ENCODE measurements at places on chromosomes 12 and 14. TPM values are rescaled to one million over a fixed set of nuclear protein-coding genes. Genes with fewer than 3 reads are reported as not detected.

DNA sequence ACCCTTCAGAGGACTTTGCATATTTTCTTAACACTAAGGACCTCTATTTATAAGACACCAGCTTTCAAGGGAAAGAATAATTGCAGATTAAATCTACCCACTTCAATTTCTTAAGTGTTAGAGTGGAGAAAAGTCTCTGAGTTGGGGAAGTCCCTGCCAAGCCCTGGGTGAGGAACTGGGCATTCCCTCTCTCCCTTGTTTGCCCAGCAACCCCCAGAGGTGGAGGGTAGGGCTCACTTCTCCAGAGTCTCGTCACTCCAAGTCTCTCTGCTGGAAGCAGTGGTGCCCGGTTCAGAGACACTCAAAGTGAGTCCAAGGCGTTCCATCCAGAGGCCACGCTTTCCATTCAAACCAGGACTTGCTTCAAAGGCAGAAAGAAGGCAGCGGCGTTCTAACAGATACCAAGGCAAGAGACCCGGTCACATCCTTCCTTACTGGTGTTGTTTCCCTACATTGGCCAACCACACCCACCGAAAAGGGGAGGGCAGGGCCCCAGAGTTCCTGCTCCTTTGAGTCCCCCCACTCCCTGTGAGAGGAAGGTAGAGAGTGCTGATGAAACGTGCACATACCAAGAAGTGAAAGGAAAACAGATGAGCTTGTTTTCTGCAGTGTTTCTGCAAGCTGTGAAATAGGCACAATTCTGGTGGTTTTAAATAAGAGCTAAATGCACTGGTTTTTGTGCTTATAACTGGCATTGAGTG lies 6.1 kb upstream of the BDKRB2 start:
- no peak overlapping the region for H3K27ac ChIP-seq
- H3K4me3 ChIP-seq: no peak overlapping the region
- H3K27me3 ChIP-seq: peaks cover 23% of the 10 kb centered on the region
- H3K36me3 ChIP-seq: no peaks in the 10 kb centered on the region

Gene SCNN1A
- polyA plus RNA-seq: 28.9 TPM

Gene RAD9B
- 0.87 TPM for polyA plus RNA-seq

Gene TOMM20L
- not detected for polyA plus RNA-seq

DNA sequence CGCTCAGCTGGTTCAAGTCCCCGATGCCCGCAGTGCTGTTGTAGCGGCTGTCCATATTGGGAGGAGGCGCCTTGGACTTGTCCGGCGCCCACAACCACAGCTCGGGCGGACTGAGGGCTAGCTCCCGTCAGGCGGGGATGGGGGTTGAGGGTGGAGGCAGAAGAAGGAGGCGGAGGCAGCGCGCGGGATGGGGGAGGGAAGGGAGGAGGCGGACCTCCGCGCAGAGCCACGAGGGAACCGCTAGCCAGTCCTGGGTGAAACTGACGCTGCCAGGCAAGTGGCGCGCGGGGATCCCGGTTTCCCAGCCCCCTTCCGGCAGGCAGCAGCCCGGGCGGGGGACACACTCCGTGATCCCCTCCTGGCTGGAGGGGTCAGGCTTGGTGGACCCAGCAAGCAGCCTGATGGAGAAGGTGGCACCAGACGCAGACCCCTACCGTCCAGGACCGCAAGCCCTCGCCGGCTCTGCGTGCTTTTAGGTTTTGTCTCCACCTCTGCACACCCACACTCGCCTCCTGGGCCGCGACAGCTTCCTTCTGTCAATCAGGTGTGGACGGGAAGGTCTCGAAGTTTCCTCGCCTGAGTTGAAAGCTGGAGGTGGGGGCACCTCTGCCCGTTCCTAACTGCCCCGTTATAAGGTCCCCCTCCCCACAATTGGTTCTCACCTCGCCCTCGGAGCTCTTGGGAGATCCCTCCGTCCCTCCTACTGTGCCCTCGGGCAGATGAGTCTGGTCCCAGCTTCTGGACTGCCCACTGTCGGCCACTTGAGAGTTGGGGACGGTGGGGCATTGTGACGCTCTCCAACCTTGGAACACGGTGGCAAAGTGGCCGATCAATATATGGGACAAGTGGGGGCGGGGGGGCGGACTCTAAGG lies at the start of gene CPNE8:
CPNE8 (minus strand) TSS at position 112 of the 872 bp plus-strand sequence; CDS start at position 55, 57 bp downstream.
- DNase-seq: peak; percentile 25
- no peaks in the 10 kb centered on the region for H3K4me1 ChIP-seq
- H3K27me3 ChIP-seq: peaks cover 21% of the 10 kb centered on the region
- H3K4me3 ChIP-seq: peak within 1 kb of the TSS; percentile 62
- H3K27ac ChIP-seq: peak within 1 kb of the TSS; percentile 74

Gene CCDC184
- 0.21 TPM for polyA plus RNA-seq

Gene FAM234B
- polyA plus RNA-seq: 3.8 TPM

DNA sequence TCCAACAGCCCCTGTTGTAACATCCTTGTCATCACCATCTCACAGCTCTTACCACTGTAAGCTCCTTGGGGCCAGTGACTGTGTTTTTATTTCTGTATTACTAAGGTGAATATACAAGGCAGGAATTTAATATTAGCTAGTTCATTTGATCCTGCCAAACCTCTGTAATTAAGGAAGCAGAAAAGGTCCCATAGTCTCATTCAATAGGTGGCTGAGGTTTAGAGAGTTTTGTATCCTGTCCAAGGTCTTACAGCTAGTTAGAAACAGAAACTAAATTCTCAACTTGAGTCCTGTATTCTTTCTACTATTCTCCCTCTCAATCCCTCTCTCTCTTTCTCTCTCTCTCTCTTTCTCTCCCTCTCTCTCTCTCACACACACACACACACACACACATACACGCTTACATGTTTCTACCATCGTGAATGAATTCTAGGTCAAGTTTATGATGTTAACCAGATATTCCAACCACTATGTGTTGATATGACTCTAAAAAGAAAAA lies 543 bp upstream of the GLIPR1 start:
- H3K4me3 ChIP-seq: peak overlapping the region; percentile 51
- no peaks in the 10 kb centered on the region for H3K27me3 ChIP-seq
- no peak overlapping the region for H3K27ac ChIP-seq
- DNase-seq: no peak

Gene KRT79
- polyA plus RNA-seq: 25.8 TPM

GRCh38 chr12:49664591-49665239 lies 41.4 kb downstream of the PRPF40B start:
- H3K36me3 ChIP-seq: peaks cover 5% of the 10 kb centered on the region
- H3K27ac ChIP-seq: peak overlapping the region; percentile 32

Gene TAS2R8
- polyA plus RNA-seq: not detected

- no peaks in the 10 kb centered on the region for H3K36me3 ChIP-seq
- H3K4me3 ChIP-seq: no peak overlapping the region
- H3K4me1 ChIP-seq: peaks cover 5% of the 10 kb centered on the region
These were observed 23.6 kb upstream of the AMN1 start for GRCh38 chr12:31752450-31752849.

DNA sequence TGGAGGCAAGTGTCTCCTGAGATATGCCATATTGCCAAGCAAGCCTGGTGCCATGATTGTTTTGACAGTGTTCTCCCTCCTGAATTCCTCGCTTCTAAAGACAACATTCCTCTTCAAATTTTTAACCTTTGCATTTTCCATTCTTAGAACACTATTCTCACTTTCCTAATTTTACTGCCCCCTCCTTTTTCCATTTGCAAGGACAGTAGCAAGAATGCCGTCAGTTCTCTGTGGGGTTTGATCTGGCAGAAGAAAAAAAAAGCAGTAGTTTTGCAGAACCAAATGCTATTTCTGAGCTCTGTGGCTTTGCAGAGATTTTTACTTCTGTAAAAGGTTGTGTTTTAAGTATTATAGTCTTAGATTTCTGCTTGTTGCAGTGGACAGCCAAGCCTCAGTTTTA lies 295.2 kb downstream of the NUAK1 start:
- H3K4me3 ChIP-seq: no peak overlapping the region
- no peaks in the 10 kb centered on the region for H3K4me1 ChIP-seq
- H3K27ac ChIP-seq: no peak overlapping the region
- no peaks in the 10 kb centered on the region for H3K27me3 ChIP-seq
- H3K36me3 ChIP-seq: no peaks in the 10 kb centered on the region

Gene ARF6
- polyA plus RNA-seq: 72.0 TPM

- no peak for DNase-seq
- no peak overlapping the region for H3K4me3 ChIP-seq
- H3K36me3 ChIP-seq: no peaks in the 10 kb centered on the region
- H3K4me1 ChIP-seq: no peaks in the 10 kb centered on the region
These were observed 89.1 kb upstream of the CNOT2 start for GRCh38 chr12:70154087-70154638.

Gene TMEM52B
- polyA plus RNA-seq: 0.14 TPM

Gene CNIH1
- polyA plus RNA-seq: 73.7 TPM

- H3K27me3 ChIP-seq: no peaks in the 10 kb centered on the region
- no peaks in the 10 kb centered on the region for H3K36me3 ChIP-seq
- no peak for DNase-seq
These were observed 427.2 kb downstream of the TRHDE start for GRCh38 chr12:72699362-72699761.

GRCh38 chr12:110744151-110744571 lies 1.5 kb upstream of the PPP1CC start:
- H3K27ac ChIP-seq: no peak overlapping the region
- no peak for DNase-seq
- H3K4me3 ChIP-seq: no peak overlapping the region
- H3K36me3 ChIP-seq: no peaks in the 10 kb centered on the region

Gene CSRP2
- polyA plus RNA-seq: 91.8 TPM

Gene CFAP251
- polyA plus RNA-seq: 2.0 TPM

Gene NEDD1
- 14.0 TPM for polyA plus RNA-seq

DNA sequence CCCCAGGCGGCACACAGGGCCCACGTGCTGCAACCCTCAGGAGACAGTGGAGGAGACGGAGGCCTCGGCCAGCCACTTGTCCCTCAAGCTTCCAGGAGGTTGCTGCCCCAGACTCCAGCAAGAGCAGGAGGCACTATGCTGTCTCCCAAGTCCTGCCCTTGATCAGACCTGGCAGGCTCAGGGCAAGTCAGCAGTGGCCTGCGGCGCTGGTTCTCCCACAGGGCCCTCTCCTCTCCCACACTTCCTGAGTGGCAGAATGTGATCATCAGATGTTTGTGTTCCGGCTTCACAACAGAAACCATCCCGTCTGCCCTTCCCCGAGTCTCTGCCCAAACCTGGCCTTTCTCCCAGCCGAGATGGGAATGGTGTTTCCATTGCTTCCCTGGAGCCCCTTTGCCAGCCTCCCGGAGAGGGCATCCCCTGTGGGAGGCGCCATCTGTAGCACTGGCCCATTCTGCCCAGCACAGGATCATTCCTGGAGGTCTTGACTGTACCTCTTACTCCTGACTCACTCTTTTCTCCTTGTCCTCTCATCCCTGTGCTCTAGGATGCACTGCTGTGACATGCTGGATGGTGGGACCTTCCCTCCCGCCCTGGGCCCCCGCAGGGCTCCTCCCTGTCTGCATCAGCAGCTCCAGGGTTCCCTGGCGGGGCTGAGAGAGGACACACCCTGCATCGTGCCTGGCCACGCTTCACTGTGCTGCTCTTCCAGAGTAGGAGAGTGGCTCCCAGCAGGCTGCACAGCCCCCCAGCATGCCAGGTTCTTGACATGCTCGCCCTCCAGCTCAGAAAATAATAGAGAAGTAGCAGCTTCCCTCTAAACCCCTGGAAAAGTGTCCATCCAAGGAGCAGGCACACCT lies 114.7 kb upstream of the FKBP4 start:
- H3K4me3 ChIP-seq: no peak overlapping the region
- H3K36me3 ChIP-seq: peaks cover 19% of the 10 kb centered on the region
- no peaks in the 10 kb centered on the region for H3K27me3 ChIP-seq
- DNase-seq: no peak
- no peak overlapping the region for H3K27ac ChIP-seq

- H3K4me1 ChIP-seq: no peaks in the 10 kb centered on the region
- no peaks in the 10 kb centered on the region for H3K27me3 ChIP-seq
- no peak for DNase-seq
- no peak overlapping the region for H3K4me3 ChIP-seq
- H3K27ac ChIP-seq: no peak overlapping the region
These were observed 76.4 kb downstream of the PPP1R12A start for GRCh38 chr12:79858518-79858917.

- H3K27me3 ChIP-seq: no peaks in the 10 kb centered on the region
- H3K27ac ChIP-seq: peak within 1 kb of the TSS; percentile 100
- peak within 1 kb of the TSS; percentile 70 for H3K4me3 ChIP-seq
- peaks cover 63% of the 10 kb centered on the region for H3K4me1 ChIP-seq
These were observed at the start of gene TAPBPL for GRCh38 chr12:6451348-6452244. TSS of gene TAPBPL (plus strand) at chr12:6452042. CDS start at chr12:6452249, 207 bp downstream.

Gene PLEK2
- 22.0 TPM for polyA plus RNA-seq

- no peaks in the 10 kb centered on the region for H3K27me3 ChIP-seq
- no peaks in the 10 kb centered on the region for H3K36me3 ChIP-seq
- no peak overlapping the region for H3K27ac ChIP-seq
- DNase-seq: no peak
These were observed 30.6 kb upstream of the DLGAP5 start for GRCh38 chr14:55221968-55222367.

DNA sequence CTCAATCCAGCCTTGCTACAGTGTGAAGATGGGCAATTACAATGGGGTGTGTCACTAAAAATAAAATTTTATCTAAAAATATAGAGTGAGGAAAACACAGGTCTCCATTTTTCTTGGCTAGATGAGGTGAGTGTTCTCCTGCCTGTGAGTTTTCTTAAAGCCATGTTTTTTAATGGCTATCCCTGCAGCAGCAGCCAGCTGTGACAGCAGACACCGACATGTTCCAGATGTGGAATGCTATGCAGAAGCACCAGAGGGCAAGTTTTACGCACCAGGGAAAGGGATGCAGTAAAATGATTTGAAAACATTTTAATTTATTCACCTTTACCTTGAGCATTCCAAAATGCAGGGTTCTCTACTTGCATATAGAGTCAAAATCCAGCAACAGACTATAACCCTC lies 577.0 kb upstream of the STXBP6 start:
- no peak overlapping the region for H3K27ac ChIP-seq
- no peaks in the 10 kb centered on the region for H3K27me3 ChIP-seq
- DNase-seq: no peak
- H3K36me3 ChIP-seq: no peaks in the 10 kb centered on the region

GRCh38 chr12:72511498-72511897 lies 239.3 kb downstream of the TRHDE start:
- H3K4me3 ChIP-seq: no peak overlapping the region
- no peak for DNase-seq
- no peaks in the 10 kb centered on the region for H3K4me1 ChIP-seq

Gene TAMALIN
- polyA plus RNA-seq: 47.4 TPM

GRCh38 chr14:104634886-104635570 lies 30.5 kb upstream of the TMEM179 start:
- no peaks in the 10 kb centered on the region for H3K27me3 ChIP-seq
- no peak overlapping the region for H3K27ac ChIP-seq
- no peaks in the 10 kb centered on the region for H3K4me1 ChIP-seq
- H3K36me3 ChIP-seq: no peaks in the 10 kb centered on the region

DNA sequence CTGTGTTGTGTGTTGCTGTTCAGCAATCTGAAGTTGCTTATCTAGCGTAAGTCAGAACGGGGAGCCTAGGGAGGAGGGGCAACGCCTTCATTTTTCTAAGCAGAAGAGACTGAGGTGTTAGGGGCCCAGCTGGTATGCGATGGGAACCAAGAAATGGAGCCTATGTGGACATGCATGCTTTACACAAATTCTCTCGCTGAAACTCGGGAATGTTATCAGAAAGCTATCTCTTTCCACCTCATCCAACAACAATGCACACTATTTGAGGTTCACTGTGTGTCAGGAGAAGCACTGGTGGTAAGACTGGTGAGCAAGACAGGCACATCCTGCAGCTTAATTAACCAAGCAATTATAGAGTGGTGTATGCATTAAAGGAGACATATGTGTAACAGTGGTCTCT lies 89.7 kb downstream of the NRXN3 start:
- H3K36me3 ChIP-seq: no peaks in the 10 kb centered on the region
- no peak for DNase-seq
- H3K4me3 ChIP-seq: no peak overlapping the region
- H3K4me1 ChIP-seq: no peaks in the 10 kb centered on the region
- H3K27ac ChIP-seq: no peak overlapping the region
